ENCODE measurements at places on chromosomes 16 and 17. TPM values are rescaled to one million over a fixed set of nuclear protein-coding genes. Genes with fewer than 3 reads are reported as not detected.

The SOX15 gene
- 0.84 TPM for total RNA-seq

The SPAG7 gene
- 68.2 TPM for total RNA-seq

The PPP4C gene
- 106 TPM for total RNA-seq

The TBC1D3C gene
- total RNA-seq = not detected

The MT3 gene
- total RNA-seq = 1.8 TPM

The TPPP3 gene
- total RNA-seq = 8.3 TPM

The MEOX1 gene
- 1.2 TPM for total RNA-seq

The ABCA8 gene
- 5.6 TPM for total RNA-seq

The EIF5A gene
- total RNA-seq = 330 TPM

The UMOD gene
- not detected for total RNA-seq

The HES7 gene
- not detected for total RNA-seq

The YPEL2 gene
- total RNA-seq = 27.2 TPM

The SCIMP gene
- 2.3 TPM for total RNA-seq

The SOCS3 gene
- total RNA-seq = 11.6 TPM

The AOC2 gene
- 0.47 TPM for total RNA-seq

The MT1A gene
- 4.7 TPM for total RNA-seq

The KRTAP2-2 gene
- total RNA-seq = not detected
